Aorta (tissue), 5 donors: ENCODE measurements at places on chromosomes 7 and 10.

DNA sequence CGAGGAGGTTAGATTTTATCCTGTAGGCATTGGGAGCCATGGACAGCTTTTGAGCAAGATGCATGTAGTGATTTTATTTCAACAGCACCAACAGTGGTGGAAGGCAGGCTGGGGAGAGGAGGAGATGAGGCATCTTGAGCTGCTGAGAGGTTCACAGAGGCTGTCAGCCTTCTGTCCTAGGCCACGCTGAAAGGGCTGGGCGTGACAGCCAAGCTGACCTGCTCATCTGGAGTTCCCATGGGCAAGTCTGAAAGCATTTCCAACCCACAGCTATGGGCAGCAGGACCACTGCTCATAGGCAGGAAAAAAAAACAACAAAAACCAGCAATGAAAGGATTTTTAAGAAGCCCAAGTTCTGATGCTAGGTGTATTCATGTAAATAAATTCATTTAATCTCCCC, 7.7 kb downstream of the NEURL1 start:
- DNase-seq: peak; percentile 28

- peak; percentile 41 for DNase-seq
Observed at GRCh38 chr10:6191569-6191968, 11.2 kb upstream of the PFKFB3 start.

DNA sequence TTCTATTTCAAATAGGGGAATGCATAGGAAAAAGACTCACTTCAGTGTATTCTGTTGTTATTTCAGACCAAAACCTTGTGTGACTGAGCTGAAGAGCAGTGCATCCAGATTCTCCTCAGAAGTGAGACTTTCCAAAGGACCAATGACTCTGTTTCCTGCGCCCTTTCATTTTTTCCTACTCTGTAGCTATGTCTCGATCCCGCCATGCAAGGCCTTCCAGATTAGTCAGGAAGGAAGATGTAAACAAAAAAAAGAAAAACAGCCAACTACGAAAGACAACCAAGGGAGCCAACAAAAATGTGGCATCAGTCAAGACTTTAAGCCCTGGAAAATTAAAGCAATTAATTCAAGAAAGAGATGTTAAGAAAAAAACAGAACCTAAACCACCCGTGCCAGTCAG, 12.0 kb downstream of the TET1 start:
- no peak for DNase-seq

DNA sequence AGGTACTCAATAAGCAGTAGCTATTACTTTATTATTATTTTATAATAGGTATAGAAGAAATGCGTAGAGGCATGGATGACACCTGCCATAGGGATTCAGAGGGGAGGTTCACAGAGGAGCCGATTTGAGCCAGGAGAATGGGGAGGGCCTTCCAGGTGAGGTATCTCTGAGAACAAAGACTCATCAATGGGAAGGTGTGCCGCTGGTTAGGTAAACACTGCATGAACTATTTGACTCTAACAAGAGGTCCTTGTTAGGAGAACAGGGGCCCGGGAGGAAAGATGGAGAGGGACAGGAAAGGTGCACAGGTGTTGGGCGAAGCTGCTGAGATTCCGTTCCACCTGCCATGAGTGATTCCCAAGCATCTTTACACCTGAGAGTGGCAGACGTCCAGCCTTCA, 41.8 kb upstream of the TMEM273 start:
- no peak for DNase-seq

GRCh38 chr7:405489-406211, 114.0 kb downstream of the PDGFA start:
- peak; percentile 37 for DNase-seq

DNA sequence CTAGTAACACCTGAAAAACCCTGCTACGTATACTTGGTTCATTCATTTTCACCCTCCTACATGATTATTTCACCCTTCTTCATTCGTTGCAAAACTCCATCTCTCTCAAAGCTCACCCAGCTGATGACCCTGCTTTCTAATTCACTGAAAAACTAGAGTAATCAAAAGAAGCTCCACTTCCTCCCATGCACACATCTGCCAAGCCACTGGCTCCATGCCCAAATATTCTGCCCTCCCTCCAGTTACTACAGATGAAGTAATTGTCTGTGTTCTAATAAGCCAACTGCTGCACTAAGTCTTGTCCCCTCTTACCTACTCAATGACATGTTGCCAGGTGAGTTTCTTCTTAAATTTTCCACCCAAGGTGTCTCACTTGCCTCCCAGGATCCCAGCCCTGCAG, 96.9 kb upstream of the CCDC71L start:
- peak; percentile 80 for DNase-seq

DNA sequence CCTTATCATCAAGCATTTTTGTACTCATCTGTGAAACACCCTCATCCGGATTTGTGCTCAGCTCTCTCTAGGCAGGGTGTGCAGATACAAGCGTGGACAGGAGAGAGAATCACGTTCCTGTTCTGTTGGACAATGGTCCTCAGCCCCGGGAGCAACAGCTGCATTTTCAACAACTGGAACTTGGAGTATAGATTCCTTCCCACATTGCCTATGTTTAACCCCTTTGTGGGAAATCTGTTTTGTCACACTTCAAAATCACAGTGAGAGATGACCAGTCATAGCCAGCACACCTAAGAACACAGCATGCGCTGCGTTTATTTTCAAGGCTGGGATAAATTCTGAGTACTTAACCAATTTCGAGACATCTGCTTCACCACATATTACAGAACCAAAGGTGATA, 32.5 kb downstream of the MAP3K8 start:
- no peak for DNase-seq

GRCh38 chr10:16184906-16185305, 251.9 kb upstream of the PTER start:
- DNase-seq: no peak

GRCh38 chr10:119653916-119654315, 2.7 kb downstream of the BAG3 start:
- no peak for DNase-seq

DNA sequence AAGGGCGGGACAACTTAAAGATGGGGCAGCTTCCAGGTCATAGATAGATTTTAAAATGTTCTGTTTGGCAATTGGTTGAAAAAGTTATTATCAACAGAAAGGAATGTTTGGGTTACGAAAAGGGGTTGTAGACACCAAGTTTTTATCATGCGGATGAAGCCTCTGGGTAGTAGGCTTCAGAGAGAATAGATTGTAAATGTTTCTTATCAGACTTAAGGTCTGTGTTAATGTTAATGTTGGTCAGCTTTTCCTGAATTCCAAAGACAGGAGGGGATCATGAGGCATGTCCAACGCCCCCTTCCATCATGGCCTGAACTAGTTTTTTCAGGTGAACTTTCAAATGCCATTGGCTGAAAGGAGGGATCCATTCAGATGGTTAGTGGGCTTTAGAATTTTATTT, 84.2 kb upstream of the KIF5B start:
- no peak for DNase-seq

GRCh38 chr10:100968863-100969186, 479 bp upstream of the SEMA4G start:
- no peak for DNase-seq
